ENCODE measurements at places on chromosomes 7 and 10.

DNA sequence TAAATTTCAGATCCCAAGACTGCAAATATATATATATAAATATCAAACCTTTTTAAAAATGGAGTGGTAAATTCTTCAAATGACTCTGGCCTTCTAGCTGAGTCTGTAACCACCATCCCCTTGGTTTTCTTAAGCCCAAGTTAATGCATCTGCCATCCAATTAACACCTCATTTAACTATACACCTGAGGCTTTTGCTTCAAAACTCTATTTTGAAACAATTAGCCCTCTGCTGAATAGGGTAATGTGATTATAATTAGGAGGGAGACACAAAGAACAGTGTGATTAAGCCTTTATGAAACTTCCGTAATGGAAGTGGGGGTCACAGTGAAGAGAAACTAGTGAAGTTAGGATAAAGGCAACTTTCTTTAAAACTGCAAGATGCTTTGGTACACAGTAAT is 83.6 kb downstream of the GPR37 start:
- no peak for DNase-seq

GRCh38 chr7:151175047-151175792 is 7.7 kb upstream of the GBX1 start:
- DNase-seq = no peak

DNA sequence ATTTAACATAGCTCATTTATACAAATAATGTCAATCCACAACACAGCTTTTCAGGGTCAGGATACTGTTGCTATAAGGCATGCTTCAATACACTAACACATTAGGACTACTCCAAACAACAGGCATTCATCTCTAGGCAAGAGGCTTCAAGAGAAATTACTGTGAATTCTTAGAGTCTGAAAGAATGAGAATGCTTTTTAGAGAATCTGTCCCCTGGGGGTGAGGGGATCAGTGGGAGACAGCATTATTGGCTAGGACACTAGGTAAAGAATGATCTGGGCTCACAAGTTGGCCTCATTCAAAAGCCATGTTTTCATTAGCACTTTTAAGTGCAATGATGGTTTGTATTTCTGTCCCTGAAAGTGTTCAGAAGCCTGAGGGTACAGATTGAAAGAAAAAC is 132.6 kb downstream of the SEMA3D start:
- no peak for DNase-seq

- no peak for DNase-seq
Measured at GRCh38 chr10:103445767-103446567, 6.2 kb downstream of the CALHM2 start.

DNA sequence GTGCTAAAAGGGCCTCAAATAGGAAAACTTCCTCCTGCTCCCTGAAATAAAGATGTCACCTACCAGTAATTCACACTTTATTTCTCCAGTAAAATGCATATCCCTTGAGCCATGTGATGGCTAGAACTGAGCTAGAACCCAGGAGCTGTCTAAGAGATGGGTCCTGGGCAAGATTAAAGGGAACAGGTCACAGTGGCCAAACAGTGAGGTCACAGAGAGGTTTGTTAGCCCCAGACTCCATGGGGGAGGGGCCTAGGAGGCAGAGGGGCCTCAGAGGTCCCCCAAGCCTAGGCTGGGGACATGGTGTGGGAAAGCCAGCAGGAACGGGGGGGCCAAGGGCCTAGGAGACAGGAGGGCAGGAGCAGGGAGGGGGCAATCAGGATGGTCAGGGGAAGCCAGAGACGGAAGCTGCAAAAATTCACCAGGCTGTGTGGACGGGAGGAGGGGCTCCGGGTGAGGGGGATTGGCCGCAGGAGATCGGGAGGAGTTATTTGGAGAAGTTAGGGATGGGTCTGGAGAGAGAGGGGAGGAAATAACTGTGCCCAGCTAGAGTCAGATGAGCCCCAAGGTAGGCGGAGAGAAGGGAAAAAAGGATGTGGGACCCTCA is 3.3 kb downstream of the FBXO24 start:
- DNase-seq = no peak

GRCh38 chr7:50837965-50838364 is 55.3 kb upstream of the GRB10 start:
- no peak for DNase-seq

- DNase-seq = no peak
Measured at GRCh38 chr10:73648975-73649829, 6.6 kb downstream of the SYNPO2L start.

DNA sequence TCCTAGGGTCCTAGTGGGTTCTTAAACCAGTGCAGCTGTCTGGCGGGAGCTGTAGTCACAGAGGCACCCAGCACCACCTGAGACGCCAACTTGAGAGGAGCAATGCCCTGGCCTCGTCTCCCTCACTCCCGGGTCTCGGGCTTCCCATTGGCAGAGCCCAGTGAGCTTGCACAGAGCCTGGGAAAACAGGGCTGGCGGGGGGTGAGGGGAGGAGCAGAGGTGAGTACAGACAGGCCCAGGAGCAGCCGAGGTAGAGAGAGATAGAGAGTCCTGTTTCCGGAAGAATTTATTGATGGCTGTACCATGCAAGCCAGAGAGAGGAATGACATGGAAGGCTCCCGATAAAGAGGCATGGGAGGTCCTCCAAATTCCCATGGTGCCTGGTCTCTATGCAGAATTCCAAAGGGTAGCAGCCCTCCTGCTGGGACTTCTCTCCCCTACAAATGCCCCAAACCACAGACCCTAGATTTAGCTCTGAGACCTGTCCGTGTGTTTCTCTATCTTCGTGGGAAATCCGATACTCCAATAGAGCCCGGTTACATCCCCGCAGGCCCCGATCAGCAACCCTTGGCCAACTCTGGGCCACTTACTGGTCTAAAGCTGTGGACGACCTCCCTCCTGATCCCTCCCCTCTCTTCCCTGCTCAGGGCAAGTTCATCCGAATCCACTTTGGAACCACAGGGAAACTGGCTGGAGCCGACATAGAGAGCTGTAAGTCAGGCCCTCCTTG is 20.3 kb upstream of the MYH16 start:
- DNase-seq = no peak

- DNase-seq = no peak
Measured at GRCh38 chr7:70097645-70098044, 499.4 kb downstream of the AUTS2 start.

- DNase-seq = no peak
Measured at GRCh38 chr7:123492485-123492884, 41.9 kb downstream of the IQUB start.

DNA sequence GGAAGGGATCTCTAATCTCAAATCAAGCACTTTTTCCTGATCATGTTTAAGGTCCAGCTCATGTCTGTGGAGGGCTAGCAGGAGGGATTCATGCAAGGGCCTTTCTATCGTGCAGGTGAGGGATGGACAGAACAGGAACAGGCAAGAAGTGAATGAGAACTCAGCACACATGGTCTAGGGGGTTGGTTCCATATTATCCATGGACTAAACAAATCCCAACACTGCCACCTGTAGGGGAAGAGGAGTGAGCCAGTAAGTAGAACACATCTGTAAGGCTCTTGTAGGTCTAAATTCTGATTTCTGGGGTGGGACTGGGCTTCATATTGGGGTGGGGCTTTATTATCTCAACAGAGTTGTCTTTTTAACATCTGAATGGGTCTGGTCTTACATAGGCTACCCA is 138.0 kb upstream of the TARP start:
- no peak for DNase-seq

GRCh38 chr7:44184206-44184872 is 4.9 kb downstream of the GCK start:
- DNase-seq = no peak

DNA sequence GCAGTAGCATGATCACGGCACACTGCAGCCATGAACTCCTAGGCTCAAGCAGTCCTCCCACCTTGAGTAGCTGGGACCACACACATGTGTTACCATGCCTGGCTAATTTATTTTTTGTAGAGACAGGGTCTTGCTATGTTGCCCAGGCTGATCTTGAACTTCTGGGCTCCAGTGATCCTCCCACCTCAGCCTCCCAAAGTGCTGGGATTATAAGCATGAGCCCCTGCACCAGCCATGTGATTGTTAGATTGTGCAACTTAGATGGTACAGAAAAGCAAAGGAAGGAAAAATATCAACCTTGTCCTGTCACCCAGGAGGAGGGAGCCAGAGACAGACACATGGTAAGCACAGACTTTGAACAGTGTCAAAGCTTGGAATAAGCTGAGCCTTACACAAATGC is 73.5 kb downstream of the CCNY start:
- DNase-seq = no peak

DNA sequence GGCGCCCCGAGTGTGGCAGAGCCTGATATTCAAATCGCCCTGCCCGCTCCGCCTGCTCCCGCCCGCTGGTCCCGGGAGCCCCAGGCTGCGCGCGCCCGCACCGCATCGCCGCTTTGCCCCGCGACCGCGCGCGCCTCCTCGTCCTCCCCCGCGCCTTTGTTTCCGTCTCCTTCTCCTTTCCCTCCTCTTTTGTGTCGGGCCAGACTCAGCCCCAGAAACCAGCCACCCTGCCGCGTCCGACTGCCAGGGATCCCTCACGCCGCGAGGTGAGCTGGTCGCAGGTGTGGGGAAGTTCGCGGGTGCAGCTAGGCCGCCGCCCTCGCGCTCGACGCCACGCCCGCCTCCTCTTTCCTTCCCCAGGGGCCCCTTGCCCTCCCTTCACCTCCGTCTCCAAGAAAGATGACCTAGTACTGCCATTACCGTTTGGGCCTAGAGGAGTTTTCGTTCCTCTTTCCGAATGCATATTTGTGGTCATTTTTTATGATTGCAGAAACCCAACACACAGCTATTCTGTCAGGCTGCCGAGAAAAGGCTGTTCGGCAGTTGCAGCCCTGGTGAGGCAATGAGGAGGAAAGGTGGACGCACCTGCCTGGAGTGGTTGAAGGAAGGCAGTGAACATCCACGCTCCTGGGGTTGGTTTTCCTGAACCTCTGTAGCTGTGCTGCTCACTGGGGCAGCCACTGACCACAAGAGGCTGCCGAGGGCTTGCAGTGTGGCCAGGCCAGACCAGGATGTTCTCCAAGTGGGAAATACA is 107.3 kb downstream of the SNX10 start:
- no peak for DNase-seq
